ENCODE measurements at places on chromosomes 12 and 14.

DNA sequence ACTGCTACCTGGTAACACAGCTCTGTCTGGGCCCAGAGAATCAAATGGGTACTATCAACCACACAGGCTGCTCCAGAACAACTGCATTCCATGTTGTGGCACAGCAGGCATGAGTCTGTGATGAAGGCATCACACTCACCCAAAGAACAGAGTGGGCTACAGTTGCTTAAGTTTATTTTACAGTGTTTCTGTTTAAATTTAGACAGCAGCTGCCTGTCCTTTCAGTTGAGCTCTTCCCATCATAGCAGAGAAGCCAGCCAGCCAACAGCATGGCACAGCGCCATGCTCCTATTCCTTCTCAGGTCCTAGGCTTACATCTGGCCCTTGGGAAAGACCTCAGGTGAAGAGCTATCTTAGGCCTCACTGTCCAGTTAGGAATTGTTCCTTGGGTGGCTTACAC lies 147.0 kb upstream of the FRMD6 start:
- DNase-seq, result no peak

GRCh38 chr14:31128601-31129526 lies 78.7 kb downstream of the HECTD1 start:
- DNase-seq, result no peak

DNA sequence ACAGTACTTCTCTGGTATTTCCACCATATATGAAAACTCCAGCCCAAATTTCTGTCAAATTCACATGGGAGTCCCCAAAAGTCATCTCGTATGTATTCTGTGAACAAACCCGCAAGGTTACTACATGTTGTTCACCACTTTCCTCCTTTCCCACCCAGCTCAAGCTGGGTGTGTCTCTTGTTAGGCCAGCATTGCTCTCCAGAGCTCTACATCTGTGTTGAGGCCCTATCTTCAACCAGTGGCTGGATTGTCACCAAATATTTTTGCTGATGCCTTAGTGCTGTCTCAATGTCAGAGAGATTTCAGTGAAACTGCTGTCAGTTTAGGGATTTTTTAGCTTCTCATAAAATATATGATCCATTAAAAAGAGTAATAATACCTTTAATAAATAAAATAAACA lies 230.9 kb downstream of the BTG1 start:
- no peak for DNase-seq

GRCh38 chr12:93751864-93752610 lies 74.9 kb downstream of the CRADD start:
- no peak for DNase-seq

DNA sequence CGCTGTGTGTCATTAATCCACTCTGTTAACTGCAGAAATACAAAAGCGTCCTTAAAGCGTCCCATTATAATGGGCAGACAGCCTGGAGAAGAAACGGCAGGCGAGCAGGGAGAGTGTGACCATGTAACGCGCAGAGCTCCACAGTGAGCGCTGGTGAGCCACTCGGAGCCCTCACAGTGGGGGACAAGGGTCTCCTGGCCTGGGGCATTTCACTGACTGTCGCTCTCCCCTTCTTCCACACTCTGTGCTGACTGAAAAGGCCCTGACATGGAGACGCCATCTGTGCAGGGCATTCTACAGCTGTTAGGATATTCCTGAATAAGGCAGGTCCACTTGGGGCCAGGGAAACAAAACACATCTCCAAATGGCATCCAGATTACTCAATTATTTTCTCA lies 24.2 kb downstream of the CCDC92 start:
- DNase-seq, result no peak

GRCh38 chr12:32828552-32828951 lies 68.0 kb downstream of the PKP2 start:
- no peak for DNase-seq

- DNase-seq, result no peak
These were observed 1.9 kb upstream of the RFX4 start for GRCh38 chr12:106580671-106581508.

GRCh38 chr14:105876158-105876557 lies 349.8 kb downstream of the TMEM121 start:
- no peak for DNase-seq

DNA sequence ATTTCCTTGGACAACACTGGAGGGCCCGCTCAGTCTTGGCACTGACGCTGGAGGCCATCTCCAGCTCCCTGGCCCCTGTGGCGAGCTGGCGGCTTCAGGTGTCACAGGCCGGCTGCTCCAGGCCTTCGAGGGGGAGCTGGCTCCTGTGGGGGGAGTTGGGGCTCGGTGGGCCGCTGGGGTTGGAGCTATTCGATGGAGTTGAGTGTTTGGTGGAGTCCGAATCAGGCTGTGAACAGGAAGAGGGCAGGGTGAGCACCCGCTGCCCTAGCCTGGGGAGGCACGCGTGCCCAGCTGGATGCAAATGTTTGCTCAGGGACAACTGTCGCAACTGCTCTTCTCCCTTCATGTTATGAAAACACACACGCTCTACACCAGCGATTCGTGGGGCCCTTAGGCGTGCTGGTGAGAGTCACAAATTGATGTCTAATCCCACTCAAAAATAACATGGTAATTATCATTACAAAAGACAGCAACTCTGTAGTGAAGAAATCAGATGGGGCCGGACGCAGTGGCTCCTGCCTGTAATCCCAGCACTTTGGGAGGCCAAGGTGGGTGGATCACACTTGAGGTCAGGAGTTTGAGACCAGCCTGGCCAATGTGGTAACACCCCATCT lies 11.3 kb downstream of the AMN start:
- no peak for DNase-seq

DNA sequence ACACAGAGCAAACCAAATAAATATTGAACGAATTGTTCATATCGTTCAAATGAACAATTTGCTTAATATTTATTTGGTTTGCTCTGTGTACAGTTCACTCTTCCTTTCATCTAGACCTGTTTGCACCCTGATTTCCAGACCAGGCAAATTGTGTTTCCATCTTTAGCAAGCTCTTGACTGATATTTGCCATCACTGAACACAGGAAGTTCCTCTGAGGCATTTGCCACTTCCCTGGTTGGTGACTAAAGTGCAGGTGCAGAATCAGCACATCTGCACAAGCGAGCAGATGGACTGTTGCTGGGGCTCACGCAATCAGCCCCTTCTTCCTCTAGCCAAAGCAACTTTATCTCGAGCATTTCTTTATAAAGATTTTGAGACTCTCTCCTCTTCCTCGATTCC lies 112.9 kb downstream of the DAAM1 start:
- DNase-seq, result no peak

GRCh38 chr14:23539248-23540140 lies 12.1 kb downstream of the ZFHX2 start:
- no peak for DNase-seq

DNA sequence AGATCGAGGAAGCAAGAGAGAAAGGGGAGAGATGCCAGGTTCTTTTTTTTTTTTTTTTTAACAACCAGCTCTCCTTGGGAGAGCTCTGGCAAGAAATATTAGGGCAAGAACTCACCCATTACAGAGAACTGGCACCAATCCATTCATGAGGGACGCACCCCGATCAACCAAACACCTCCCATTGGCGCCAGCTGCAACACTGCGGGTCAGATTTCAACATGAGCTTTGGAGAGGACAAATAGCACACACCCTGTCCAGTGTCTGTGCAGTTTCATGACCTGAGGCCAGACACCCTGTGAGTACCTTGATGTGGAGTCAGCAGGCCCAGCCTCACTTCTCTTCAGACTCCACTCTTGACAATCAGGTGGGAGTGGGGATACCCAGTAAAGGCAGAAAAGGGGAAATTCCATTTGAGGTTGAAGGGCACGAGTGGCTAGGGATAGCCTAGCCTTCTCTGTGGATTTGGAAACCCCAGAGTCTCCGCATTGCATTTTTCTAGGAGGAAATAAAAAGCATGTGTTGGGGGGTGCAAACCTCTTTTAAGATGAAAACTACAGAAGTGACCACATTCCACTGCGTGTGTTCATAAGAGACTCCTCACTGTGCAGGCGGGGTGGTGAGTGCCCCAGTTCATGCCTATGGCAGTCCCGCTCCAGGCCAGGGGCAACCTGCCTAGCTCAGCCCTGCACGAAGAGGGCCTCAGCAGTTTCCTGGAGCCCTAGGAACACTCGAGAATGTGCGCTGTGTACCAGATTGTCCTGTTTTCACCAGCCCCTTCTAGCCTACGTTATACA lies 42.4 kb upstream of the GPATCH2L start:
- no peak for DNase-seq

DNA sequence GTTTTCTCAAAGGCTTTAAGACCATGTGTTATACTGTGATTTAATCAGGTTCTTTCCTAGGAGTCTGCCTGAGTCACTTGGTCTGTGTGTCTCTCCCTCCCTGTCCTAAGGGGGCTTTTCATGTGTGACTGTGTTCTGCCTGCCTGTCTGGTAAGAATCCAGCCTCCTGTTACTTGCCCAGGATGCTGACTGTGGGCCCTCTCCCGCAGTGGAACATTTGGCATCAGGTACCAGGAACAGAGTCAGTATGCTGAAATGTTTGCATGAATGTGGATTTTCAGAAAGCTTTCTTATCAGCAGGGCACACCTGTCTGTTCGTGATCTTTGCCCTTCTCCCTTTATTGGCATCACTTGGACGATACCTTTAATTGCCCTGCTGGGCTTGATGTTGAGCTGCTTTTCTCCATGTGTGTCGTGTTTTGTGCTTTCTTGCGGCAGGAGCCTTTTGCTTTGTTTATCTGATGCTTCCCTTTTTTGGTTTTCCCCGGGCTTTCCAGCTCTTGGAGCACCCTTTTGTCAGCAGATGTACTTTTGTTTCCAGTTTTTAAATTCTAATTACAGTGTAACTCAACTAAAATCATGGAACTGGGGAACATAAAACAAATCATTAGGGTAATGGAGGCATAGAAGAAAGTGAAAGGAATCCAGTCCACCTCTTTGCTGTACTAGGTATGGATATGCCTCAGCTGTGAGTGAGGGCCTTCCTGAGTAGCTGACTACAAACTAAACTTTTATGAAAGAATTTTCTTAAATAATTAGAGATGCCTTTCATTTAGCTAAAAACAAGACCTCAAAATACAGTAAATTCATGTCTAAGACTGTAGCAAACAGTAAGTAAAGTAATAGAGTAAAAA lies 72.5 kb downstream of the TRAF3 start:
- no peak for DNase-seq

DNA sequence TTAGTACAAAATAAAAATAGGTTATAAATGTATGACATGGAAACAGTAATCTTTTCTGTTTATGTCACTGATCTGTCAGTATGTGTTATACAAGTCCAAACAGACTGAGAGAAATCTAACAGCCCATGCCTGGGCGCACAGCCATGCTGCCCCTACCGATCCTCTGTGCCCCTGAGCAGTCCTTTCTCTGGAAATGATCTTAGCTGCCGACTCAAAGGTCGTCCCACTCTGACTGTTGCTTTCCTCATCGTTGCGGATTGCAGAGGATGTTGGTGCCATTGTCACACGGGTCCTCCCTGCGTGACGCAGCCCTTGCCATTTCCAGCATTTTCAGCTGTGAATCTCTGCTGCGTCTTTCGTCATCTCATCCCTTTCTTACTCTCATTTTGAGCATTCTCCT lies 82.9 kb upstream of the DYNC1H1 start:
- DNase-seq, result no peak

DNA sequence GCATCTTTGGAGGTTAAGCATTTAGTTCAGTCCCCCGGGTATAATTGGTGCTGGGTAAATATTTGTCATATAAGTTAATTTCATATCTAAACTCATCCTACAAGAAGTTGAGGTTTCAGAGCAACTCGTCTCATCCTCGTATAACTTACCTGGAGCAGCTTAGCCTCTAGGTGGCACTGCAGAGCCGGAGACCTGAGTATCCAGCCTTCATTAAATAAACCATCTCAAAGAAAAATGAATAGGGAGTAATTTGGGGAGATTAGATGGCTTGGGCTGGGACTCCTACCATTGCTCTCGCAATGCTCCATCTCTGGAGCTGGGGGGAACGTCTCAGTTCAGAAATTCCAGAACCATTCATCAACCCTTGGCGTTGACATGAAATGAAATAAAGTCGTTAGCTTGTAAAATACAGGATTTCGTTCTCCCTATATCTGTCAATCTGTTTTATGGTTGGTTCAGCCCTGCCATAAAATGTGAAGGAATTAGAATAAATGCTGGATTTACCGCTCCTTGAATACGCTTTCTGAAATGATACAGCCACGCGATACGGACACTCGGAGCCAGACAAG lies 122.9 kb upstream of the TMEM132D start:
- no peak for DNase-seq

DNA sequence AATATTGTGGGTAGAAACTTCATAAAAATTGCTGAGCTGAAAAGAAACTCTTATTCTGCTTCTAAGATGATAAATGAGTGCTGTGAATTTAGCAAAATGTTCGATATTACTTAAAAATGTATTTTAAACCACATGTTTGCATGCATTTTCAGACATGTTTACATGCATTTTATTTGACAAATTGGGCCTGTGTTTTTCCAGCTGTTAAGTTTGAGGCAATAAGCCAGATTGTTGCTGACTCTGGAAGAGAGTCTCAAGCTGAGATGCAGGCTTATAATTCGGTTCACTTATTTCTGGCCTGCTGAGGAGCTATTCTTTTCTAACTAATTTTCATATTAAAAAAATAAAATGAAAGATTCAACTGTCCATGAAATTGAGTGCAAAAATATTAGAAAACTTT lies 110.1 kb downstream of the SYNE2 start:
- DNase-seq, result no peak

DNA sequence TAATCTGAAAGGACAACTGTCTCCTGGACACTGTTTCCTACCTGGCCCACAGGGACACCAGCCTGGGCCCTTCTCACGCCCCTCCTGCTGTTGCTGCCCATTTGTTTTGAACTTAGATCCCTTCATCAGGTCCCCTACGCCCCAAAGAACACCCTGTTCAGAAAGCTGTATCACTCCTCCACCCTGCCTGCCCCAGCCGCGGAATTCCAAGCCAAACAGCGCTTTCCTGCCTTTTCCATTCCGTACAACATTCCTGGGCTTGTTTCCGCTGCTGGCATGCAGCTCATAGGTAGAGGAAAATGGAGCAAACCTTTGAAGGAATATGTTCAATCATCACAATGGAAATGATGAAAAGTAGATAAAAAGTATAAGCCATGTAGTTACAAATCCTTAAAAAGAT lies 12.8 kb upstream of the GSG1 start:
- no peak for DNase-seq

DNA sequence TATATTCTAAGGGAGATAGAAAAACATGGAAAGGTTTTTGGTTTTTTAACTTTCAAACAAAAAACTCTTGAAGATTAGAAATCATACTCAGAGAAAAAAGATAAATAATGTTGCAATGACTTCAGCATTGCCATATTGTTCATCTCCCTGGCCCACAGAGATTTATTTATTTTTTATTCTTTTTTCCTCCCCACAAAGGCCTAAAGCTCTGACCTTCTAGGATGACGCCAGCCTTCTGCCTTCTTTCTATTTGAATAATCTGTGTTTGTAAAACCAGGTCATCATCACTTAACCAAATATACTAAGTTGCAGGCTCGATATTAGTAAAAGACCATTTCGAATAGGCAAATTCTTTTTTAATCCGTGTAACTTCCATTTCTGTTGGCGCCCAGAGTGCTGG lies 4.4 kb upstream of the DCP1B start:
- no peak for DNase-seq
